ENCODE measurements at places on chromosomes 5 and 9.

DNA sequence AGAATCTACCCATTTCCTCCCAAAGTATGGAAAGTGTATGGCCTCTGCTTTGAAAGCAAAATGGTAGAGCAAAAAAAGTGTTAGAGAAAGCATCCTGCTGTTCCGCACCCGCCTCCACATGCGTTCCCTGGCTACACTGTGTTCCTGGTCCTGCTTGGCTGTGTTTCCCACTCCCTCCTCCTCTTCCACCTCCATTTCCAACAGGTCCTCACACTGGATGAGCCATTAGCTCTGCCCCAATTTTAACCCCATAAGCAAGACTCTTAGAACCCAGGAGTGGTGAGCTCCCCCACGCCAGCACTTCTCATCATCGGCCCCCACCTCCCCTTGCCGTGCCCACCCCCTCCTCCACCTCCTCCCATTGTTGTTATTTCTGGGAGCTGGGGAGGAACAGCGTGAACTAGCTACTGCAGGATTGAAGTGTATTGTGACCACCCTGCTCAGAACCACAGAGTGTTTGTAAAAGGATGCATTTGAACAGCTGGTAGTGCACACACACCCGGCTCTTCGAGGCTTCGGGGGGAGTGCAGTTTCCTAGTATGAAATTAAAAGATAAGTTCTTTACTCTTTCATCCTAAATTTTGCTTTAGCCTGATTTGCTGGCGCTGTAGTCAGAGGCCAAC, 120.0 kb downstream of the PDZD2 start:
- DNase-seq: no peak

DNA sequence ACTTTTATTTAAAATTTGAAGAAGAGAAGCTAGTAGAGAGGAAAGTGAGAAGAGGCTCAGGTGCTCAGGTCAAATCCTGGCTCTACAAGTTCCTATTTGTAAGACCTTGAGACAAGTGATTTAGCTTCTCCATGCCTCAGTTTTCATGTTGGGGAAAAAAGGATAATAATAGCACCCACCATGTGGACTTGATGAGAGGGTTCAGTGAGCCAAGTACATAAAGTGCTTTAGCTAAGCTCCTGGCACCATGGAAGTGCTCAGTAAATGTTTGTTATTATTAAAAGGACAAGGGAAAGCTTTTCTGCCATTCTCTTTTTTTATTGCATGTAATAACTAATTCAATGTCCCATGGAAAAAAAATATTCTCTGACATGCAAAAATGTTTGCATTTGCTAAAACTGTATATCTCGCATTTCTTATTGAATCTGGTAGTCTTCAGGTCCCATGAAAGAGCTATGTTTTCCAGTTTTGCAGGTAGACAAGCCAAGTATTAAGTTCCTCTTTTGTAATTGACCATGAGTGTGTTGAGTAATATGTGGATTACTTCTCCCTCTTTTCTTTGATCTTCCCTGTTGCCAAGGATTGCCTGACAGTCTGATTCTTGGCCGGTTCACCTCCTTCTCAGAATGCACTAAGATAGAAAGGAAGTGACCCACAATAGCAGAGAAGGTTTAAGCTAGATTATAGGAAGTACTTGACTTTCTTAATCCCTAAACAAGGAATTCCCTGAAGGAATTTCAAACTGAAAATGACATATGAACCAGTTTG, 45.6 kb upstream of the TRIM32 start:
- DNase-seq: no peak

GRCh38 chr5:111887706-111888105, 130.7 kb upstream of the NREP start:
- no peak for DNase-seq

GRCh38 chr5:137632716-137633115, 103.2 kb downstream of the KLHL3 start:
- no peak for DNase-seq

DNA sequence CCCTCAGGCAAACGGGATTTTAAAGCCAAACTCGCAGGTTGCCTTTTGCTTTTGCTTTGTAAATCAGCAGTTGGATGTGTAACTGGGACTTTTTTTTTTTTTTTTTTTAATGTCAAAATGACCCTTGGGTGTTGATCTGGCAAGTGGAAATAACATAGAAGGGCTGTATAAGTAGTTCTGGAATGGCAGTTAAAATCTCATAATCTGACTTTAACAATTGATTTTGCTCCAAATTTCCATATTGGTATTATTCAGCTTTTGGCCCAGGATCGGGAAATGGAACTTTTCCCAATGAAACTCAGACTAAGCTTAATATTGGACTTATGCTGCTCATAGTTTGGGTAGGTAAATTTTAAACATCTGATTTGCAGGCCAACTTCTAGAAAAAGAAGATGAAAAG, 346.8 kb upstream of the NUDT12 start:
- DNase-seq: no peak

GRCh38 chr5:3511519-3511918, 84.1 kb upstream of the IRX1 start:
- DNase-seq: no peak

DNA sequence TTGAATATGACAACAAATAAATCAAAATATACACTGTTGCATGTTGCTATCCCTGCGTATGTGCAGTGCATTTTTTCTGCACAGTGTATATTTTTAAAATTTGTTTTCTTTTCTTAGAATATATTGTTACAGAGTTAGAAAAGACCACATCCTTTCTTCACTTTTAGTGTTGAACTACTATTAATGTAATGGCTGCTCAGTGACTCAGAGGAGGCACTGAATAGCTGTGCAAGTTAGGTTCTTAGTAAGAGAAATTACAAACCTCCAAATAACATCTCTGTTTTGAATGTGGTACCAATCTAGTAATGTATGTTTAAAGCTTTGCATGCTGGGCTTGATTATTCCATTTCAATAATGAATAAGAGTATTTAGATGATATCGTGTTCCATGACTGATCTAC, 208.9 kb upstream of the PRR16 start:
- no peak for DNase-seq

DNA sequence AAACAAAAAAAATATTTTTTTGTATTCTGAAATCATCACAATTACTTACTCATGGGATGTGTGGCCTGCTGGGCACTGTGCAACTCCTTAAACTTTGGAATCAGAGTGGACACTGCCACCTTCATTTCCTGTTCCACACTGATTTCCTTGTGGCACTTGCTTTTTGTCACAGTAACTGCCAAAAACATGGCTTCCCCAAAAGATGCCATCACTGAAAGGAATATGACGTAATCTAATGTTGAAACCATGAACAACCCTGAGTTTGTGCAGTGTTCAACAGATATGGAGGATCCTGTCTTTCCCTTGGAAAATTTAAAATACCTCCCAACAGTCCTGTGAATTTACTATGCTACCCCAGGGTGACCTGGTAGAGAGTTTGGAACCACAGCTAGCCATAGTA, 12.6 kb upstream of the IL12B start:
- DNase-seq: no peak

GRCh38 chr5:39267186-39267585, 47.8 kb upstream of the FYB1 start:
- DNase-seq: no peak

Data from GM10248 (cell line).